ENCODE measurements at places on chromosomes 7 and 10.
A peak's percentile ranks its signal among the peaks of the same experiment; 100 is the strongest.

GRCh38 chr7:120774481-120774880 lies 83.5 kb downstream of the TSPAN12 start:
- no peak for DNase-seq

DNA sequence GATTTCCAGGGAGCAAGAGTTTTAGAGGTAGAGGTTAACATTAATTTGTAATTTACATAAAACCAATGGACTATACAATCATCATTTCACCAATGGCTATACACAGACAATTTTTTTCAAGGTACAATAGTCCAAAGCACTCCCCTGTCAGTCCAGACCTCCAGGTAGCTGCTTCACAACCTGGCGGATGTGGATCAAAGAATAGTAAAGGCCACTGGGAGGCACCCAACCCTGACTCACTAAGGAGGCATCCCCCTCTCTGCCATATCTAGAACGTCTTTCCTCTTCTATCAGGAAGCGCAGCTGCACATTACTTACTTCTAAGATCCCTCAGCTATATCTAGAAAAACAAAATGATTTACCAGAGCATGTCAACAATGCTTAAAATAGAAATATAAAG lies 217.7 kb upstream of the AOAH start:
- DNase-seq = no peak

DNA sequence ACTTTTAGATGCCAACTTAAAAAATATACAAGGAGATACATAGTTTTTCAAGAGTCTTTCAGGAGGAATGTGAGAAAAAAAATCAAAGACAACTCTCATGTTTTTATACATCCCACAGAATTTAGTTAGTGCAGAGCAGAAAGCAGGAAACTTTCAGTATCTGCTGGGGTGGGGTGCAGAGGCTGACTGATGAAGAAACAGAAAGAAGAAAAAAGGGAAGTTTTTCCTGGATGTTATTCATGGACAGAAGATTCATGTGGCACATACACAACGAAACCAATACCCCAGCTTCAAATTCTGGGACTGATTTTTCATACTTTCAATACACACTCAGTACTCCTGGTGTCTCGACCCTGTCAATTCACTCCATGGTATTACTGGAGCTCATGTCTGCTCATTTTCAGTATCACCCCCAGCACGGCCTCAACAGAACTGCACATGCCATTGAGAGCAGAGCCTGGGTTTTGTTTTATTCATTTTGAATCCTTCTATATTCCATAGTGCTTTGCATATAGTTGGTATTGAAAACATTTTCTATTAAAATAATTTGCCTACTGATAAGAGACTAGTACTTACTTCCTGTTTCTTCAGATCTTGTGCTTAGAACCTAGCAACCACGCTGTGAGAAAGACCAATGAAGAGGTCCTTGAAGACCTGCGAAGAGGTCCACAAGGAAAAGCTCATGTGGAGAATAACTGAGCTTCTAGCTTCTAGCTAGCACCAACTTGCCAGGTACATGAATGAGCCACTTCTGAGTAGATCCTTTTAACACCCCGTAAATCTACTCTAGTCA lies 49.0 kb downstream of the NDUFB2 start:
- DNase-seq = no peak

DNA sequence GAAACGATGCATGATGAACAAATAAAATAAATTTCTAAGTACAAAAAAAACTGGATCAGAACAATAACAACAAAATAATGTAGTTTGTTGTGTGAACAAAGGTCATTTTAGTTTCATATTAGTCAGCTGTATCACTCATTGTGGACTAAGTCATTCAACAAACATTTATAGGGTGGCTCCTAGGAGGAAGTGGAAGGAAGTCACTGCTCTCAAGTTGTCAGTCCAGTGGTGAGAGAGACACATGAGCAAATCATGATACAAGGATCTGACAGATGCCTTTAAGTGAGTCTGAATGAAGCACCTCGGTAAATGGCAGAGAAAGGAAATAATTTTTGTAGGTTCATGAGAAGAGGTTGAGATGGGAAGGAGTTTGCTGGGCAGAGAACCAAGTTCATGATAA lies 56.8 kb downstream of the EPDR1 start:
- DNase-seq = no peak

GRCh38 chr10:48254750-48255512 lies 19.6 kb downstream of the FRMPD2 start:
- DNase-seq = no peak

DNA sequence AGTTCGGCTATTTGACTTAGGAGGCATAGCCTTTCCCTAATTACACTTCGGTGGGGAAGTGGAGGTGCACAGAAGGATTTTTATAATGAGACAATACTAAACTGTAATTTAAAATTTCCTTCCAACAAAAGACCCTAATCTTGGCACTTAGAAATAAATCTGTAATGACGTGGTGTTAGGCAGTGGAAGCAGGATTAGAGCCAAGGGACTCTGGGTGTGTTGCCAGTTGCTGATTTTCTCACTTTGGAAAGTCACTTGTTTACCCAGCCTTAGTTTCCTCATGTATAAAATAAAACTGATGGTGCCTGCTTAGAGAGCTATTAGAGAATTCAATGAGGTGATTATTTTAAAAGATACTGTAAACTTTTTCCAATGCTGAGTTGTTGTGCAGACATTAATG lies 287.2 kb downstream of the AUTS2 start:
- DNase-seq = no peak

DNA sequence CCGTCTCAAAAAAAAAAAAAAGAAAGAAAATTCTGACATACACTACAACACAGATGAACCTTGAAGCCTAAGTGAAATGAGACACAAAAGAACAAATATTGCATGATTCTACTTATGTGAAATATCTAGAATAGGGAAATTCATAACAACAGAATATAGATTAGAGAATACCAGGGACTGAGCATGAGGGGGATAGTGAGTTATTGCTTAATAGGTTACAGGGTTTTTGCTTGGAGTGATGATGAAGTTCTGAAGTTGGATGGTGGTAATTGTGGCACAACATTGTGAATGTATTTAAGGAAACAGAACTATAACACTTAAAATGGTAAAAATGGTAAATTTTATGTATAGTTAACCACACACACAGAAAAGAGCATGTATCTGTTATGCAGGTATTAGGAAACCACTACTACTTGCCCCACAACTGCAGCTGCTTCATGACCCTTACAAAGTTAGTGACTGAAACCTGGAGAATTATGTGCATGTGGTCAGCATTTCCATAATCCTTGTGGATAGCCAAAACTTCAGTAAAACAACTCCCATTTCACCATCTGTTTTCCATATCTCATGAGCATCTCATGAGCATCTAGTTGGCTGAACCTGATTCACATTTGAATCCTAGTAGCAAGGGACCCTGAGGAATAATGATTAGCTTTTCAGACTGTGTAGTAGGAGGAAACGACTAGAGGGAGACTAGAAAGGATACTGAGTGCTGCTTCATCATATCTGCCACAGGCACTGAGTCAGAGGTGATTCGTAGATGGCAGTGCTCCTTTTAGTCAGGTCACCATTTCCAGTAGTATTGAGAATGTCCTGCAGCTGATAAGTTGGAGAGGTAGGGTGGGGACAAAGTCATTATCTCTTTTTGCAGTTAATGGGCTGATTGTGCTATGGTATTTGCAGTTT lies 26.3 kb downstream of the SAMD8 start:
- DNase-seq = peak; percentile 71

- no peak for DNase-seq
These were observed 139.7 kb downstream of the ADCY1 start for GRCh38 chr7:45713669-45714520.

- no peak for DNase-seq
These were observed 81.9 kb upstream of the DYNC1I1 start for GRCh38 chr7:95690367-95690947.

DNA sequence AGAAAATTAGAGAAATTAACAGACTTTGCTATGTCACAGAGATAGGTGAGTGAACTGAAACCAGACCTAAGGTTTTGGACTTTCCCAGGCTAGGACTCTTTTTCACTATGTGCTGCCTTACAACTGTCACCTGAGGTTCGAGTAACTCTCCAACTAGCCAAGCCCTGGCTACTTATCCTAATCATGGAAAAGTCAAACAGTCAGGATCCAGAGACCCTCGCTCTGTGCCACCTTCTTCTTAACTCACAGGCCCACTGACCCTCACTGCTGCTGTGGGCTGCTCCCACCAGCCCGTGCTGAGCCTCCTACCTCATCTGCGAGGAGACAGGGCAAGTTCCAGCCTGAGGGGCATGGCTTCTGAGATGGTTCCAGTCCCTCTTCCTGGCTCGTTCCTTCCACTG lies 211.4 kb upstream of the KLF14 start:
- no peak for DNase-seq

GRCh38 chr7:127252778-127253280 lies at the start of gene GRM8:
GRM8 (minus strand) TSS chr7:127252941.
- peak; percentile 17 for DNase-seq

DNA sequence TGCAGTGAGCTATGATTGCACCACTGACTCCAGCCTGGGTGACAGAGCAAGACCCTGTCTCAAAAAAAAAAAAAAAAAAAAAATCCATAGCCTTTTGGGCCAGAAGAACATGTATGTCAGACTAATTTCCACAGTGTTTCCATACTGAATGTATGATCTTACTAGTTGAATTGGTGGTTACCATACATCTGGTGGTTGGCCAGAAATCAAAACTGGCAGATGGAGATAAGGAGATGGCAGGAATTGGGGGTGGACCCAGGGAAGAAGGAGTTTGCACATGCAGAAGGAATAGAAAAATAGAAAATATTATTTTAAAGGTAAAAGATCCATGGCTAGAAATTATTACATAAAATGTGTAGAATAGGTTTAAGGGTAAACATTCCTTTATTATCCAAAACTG lies 3.7 kb upstream of the ATOH7 start:
- DNase-seq = no peak

- peak; percentile 81 for DNase-seq
These were observed 695 bp upstream of the VDAC2 start for GRCh38 chr10:75209921-75210281.

DNA sequence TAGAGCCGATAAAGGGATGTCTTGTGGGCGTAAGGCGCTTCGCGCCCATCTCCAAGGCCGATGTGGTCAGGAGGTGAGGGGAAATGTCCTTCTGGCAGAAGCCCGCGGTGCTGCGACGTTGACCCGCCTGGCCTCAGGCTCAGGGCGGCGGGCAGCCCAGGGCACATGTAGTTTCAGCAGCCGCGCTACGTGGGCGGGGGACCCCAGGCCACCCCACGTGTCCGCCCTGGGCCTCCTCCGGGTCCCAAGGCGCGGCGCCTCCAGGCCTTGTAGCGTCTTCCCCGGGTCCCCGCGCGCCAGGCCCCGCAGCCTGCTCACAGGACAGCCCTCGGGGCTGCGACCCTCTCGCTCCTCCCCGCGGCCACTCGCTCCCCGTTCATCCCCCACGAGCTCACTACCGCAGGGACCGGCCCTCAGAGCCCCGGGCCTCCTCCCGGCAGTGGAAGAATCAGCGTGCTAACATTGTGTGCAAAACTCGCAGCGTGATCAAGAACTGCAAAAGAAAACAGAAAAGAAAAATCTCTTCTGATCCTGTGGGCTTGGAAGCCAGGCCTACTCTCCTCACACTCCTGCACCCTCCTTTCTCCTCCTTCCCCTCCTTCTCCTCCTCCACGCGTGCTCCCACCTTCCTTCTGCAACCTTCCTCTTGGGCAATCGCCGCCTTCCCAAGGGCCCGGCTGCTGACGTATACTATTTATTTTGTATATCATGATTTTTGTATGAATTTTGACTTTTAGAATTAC lies 4.4 kb upstream of the TBX20 start:
- DNase-seq = no peak

GRCh38 chr7:133070562-133070961 lies 11.3 kb downstream of the CHCHD3 start:
- no peak for DNase-seq

DNA sequence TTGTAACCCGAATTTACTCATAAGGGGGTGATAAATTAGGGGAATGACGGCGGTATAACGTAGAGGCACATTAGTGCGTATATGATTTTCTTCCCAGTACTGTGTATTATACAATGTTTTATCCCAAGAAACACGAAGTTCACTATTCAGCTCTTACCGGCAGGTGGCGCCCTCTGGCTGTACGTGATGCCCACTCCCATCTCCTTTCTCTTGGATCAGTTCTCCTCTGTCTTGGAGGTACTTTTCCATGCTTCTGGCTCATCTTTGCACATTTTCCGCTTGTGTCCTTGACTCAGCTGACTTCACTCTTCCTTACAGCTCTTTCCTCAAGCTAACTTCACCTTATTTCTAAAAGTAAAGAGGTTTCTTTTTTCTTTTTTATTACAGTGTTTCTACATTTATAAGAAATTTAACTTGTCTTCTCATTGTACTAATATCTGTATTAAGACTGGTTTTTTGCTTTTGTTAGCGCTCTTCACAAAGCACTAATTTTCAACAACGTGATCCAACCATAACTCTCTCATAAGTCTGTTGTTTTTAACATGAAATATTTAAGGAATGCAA lies 21.3 kb downstream of the TMEM176B start:
- DNase-seq = peak; percentile 85

DNA sequence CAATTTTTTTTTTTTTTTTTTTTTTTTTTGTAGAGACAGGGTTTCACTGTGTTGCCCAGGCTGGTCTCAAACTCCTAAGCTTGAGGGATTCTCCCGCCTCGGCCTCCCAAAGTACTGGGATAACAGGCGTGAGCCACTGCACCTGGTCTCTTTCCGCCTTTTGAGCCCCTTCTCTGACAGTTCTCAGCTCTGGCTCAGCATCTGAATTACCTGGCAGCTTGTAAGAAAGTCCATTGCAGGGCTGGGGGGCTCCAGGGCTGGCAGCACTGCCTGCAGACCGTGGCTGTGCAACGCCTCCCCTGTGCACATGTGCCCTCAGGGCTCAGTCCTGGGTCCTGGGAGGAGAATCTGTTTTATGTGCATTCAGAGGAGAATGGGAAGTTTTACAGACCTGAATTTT lies 37.6 kb downstream of the VWA2 start:
- DNase-seq = no peak

DNA sequence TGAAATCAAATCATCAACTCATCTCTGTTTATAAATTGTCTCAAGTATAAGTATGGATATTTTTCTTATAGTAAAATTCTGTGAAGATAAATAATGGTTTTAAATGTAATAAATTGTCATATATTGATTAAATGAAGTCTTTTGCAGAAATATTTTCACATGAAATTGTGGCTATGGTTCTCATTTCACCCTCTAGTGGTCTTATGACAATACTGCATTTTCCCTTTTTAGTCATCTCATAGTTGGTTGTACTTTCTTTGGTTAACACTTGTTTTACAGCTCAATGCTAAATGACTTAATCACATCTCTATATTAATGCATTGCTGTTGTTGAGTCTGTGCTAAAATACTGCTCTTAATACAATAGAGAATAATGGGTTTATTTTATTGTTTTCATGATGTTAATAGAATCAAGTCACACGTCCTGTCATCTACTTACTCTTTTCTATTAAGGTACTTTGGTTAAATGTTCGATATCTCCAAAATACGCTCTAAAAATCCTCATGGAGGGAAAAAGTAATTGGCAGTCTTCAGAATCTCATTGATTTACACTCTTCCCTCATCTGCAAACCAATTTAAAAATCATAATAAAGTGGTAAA lies 38.0 kb upstream of the CACNA2D1 start:
- DNase-seq = no peak

- no peak for DNase-seq
These were observed 305.1 kb upstream of the LYZL1 start for GRCh38 chr10:28983799-28984198.

Data from activated CD8-positive, alpha-beta T cell treated with anti-CD3 and anti-CD28 coated beads for 36 hours (primary cell).